Left ventricle myocardium inferior (tissue), 1 donor: ENCODE measurements at places on chromosomes 4 and X. TPM values are rescaled to one million over a fixed set of nuclear protein-coding genes. Genes with fewer than 3 reads are reported as not detected.

The APOO gene
- 102 TPM for total RNA-seq

The GPR82 gene
- total RNA-seq: 0.19 TPM

The P2RY8 gene
- total RNA-seq: 1.9 TPM

The CXCL8 gene
- total RNA-seq: 0.30 TPM

The SOD3 gene
- total RNA-seq: 64.2 TPM

The RNF212 gene
- total RNA-seq: not detected

The LRCH2 gene
- total RNA-seq: 1.0 TPM

GRCh38 chr4:16464651-16465050 is 238.4 kb upstream of the TAPT1 start:
- no peak for DNase-seq

- no peak for DNase-seq
Observed at GRCh38 chrX:18643243-18643642, 28.7 kb downstream of the RS1 start.

DNA sequence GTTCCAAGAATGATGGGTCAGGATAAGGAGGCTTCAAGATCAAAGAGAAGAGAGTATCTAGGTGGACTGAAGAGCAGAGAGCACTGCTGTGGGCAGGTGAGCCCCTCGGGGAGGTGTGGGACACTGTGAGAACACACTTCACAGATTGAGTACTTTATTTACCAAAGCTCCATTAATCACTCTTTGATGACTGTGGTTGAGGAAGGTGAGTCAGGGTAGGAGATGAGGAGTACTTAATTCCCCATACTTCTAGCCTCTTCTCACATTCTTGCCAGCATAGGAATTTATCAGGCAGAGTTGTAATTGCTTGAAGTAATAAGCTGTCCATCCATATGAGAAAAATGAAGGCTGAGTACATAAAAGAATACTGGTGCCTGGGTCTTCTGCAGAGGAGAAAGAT is 375.3 kb downstream of the PCDH10 start:
- DNase-seq: no peak

DNA sequence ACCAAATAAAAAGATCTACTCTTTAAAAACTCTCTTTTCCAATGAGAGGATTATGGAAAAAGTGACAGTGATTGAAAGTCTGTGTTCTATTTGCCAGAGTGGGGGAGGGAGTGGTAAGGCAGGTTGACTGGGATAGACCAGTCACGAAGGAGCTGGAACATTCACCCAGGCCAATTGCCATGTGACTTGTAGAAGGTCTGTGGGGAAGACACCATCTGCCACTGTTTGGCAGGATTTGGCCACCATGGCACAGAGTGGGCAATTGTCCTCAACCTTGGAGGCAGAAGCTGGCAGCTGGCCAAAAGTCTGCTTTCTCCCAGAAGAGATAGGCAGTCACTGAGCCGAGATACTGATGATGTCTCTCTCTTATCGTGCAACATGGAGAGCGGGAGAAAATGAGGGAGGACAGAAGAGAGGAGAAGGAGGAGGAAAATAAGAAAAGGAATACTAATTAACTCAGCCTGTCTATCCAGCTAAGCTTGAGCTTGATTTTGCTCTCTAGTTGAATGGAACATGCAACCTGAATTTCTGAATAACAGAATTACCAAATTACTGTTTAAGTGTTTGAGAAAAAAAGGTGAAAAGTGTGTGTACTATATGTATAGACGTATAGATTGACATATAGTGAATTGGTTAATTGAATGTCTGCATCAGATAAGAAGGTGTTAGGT is 267.1 kb downstream of the ARHGAP24 start:
- peak; percentile 28 for DNase-seq

DNA sequence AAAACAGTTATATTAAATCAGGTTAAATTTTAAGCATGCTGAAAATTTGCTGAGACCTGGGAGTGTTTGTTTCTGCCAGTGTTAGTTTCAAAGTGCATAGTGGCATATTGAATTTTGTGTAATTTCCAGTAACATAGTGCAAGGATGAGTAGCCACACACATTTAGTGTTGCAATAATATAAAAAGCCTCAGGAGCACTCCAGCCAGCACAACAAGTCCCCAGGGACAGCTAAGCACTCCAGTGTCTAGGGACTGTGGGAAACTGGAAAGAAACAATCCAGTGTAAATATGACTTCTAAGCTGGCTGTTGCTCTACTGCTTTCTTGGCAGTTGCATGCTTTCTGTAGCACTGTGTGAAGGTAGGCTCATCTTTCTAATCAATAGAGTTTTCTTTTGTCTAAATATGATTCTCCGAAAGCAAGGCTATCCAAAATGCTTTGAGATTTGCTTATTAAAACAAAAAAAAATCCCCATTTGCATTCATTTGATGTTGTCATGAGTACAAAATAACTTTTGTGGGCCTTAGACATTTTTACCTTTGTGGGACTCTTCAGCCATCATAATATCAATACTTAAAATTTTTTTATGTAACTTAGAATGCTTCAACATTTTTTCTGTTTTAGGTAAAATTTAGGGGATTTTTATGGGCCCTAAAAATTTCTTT is 24.2 kb upstream of the CXCL2 start:
- peak; percentile 18 for DNase-seq

- DNase-seq: no peak
Observed at GRCh38 chr4:130056286-130056685, 960.3 kb downstream of the C4orf33 start.

GRCh38 chrX:153611298-153612095 is 12.6 kb upstream of the CCNQ start:
- DNase-seq: no peak

GRCh38 chr4:101251261-101251660 is 96.1 kb downstream of the PPP3CA start:
- no peak for DNase-seq

GRCh38 chr4:37561803-37562207 is 124.4 kb downstream of the RELL1 start:
- DNase-seq: no peak

DNA sequence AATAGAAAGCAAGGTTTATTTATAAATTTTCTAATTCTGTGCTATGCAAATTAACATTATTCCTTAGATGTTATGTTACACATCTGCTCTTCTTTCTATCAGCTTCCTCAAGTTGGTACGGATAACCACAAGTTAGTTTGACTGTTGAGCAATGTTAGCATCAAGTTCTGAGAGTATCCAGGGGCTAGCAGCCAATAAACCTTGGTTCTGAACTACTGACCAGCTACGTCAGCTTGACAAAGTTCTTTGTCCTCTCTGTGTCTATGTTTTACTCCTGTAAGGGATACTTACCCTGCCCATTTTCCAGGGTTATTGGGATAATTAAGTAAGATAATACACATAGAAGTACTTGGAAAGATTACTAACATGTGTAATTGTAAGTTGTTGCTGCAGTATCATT is 8.1 kb upstream of the TEX13A start:
- DNase-seq: no peak

GRCh38 chrX:110276778-110277177 is 41.1 kb downstream of the AMMECR1 start:
- no peak for DNase-seq

- no peak for DNase-seq
Observed at GRCh38 chrX:48736303-48736702, 25.2 kb upstream of the GLOD5 start.

DNA sequence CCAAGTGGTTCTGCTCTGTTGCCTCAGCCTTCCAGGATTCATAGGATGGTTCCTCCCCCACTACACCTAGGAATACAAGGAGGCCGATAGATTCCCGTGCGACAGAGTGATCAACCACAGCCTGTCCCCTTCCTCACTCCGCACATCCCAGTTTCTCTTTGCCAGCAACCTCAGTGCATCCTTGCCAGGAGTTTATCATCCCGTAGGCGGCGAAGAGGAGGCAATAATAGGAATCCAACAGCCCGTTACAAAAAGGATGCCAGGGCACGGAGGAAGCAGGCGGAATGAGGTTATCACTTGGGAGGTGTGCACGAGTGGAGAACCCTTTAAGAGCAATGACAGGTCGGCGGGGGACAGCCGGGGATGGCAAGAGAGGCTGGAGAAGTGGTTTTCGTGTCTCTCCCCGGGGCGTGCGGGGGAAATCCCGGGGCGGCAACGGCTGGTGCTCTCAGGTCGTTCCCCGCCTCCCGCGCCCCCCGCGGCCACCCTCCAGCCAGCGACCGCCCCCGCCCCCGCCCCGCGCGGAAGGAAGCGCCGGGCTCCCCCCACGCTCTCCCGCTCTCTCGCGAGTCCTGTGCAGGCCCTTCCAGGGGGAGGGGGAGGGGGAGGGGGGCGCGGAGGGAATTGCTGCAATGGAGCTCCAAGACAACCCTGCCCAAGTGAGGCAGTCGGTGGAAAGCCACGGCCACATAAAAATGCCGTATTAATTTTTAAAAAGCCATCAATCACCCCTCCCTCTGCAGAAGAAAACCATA is 1.6 kb downstream of the PPP3CA start:
- peak; percentile 74 for DNase-seq

GRCh38 chrX:31269914-31270313 is 198.1 kb upstream of the FTHL17 start:
- no peak for DNase-seq

DNA sequence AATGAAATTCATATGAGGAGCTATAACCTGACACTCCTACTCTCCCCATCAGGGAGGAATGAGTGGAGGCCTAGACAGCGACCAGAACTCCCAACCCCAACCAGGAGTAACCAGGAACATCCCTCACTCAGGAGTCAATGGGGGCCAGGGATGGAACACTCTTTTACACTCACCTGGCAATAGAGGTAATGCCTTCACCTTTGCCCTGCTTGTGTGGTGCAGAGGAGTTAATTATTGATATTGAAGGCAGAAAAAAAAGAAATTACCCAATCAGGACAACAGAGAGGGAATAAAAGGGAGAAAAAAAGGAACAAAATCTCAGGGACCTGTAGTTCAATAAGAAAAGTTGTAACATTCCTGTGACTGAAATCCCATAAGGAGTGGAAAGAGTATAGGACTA is 141.5 kb downstream of the PPP4R3C start:
- no peak for DNase-seq

GRCh38 chr4:154427149-154427548 is 64.5 kb downstream of the DCHS2 start:
- no peak for DNase-seq

DNA sequence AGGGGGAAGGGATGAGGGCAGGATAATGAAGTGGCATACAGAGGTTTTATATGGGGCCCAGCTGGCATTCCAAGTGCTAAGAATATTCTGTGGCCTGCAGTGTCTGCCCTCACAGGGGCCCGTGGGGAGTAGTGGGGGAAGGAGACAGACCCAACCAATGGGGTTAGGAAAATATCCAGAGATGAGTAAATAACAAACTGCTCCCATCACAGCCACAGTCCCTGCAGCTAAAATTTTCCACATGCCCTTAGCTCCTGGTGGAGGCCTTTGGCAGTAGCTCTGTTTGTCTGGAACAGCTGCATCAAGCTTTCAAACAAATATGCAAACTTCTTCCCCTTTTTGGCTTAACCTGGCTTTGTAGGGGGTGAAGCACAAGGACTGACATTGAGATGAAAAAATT is 3.1 kb downstream of the SRPX2 start:
- DNase-seq: no peak
